ENCODE measurements at places on chromosomes 12 and 14.

- no peak for DNase-seq
Measured at GRCh38 chr14:48023881-48024280, 348.5 kb upstream of the MDGA2 start.

- DNase-seq: no peak
Measured at GRCh38 chr12:124727922-124728321, 135.7 kb downstream of the SCARB1 start.

GRCh38 chr12:57005980-57006808 is at the start of gene ZBTB39:
Gene ZBTB39 (minus strand): TSS chr12:57006546. CDS start chr12:57004917, 1,629 bp downstream.
- DNase-seq: peak; percentile 70

DNA sequence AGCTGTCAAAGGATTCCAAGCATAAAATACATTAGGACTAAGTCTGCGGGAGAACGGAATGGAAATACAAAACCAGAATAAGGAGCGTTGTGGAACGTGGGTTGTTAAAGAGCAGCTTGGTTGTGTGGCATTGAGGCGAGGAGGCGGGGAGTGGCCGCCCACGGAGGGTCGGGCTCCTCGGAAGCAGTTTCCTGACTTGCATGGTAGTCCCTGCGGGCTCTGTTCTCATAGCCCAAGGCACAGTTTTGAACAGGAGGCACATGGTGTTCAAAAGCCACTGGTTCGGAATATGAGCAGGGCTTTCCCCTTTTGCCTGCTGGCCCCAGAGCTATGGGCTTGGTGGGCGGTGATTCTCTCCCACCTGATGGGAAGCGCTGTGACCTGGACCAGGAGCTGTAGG is 12.2 kb downstream of the DDX51 start:
- DNase-seq: no peak

DNA sequence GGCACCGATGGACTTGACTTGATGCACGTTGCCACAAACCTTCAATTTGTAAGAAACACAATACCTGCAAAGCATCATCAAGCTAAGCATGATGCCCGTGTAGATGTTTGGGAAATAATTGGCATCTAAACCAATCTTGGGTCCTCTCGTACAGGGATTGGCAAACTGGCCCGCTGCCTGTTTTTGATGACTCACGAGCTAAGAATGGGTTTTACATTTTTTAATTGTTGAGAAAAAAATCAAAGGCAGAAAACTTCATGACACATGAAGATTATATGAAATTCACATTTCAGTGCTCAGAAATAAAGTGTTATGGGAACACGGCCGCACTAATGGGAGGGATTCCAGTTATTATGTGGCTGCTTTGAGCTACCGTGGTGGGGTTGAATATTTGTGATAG is 10.9 kb downstream of the MTA1 start:
- DNase-seq: no peak

DNA sequence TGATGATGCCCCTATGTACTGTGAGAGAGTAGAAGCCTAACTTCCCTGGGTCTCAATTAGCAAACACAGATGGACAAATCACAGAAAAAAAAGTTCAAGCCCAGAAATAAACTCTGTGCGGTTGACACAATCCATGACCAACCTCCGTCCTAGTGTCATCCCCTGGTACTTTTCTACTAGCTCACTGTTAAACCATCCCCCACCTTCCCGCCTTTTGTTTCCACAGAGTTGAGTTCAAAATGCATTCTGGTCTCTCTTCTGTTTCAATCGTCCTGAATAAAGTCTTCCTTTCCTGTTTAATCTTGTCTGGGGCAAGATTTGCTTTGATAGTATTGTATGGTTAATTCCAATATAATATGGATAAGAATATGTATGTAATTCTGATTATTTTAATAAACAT is 199.9 kb downstream of the SLC6A15 start:
- DNase-seq: no peak

DNA sequence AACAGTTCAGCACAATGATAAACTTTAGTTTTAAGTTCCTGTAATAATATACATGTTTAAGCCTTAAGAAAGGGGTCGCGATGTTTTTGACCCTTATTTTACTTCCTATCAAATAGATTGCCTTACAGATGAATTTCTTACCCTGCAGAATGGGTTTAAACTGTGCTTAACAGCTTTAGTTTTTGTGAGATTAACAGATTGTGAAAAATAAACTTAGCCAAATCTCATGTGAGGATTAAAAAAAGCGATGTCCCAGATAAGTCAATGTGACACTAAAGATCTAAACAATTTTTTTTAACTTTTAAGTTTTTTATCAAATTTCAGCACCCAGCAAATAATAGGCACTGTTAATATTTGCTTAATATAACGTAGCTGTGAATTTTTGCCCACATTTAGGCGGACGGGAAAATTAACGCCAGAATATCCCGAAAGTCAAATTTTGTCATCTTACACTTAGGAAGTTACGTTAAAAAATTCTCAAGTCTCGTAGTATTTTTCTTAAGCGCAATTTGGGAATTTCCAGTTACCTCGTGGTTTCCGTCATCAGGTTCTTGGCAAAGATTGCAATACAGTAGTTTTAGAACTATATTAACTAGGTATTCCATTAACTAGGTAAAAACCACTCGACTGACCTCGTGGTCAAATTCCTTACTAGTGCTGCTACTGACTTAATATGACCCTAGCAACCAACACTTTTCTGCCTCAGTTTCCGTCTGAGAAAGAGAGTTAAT is 1.2 kb downstream of the HNRNPC start:
- peak; percentile 31 for DNase-seq

DNA sequence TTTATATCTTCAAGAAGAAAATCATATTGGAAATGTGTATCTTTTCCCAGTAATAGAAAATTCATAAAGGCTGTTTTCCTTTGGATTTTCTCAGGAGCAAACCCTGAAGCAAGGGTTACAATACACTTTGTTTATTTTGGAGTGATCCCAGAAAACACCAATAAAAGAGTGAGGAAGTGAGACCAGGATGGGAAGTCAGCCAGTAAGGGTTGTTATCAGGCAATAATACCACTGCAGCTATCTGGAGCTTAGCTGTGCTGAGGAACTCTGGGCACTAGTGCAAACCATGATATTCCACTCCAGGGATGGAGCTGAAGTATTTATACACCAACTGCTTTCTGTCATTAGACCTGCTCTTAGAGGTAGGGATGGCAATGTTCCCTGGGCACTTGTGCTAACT is 1002.3 kb downstream of the FLRT2 start:
- no peak for DNase-seq

DNA sequence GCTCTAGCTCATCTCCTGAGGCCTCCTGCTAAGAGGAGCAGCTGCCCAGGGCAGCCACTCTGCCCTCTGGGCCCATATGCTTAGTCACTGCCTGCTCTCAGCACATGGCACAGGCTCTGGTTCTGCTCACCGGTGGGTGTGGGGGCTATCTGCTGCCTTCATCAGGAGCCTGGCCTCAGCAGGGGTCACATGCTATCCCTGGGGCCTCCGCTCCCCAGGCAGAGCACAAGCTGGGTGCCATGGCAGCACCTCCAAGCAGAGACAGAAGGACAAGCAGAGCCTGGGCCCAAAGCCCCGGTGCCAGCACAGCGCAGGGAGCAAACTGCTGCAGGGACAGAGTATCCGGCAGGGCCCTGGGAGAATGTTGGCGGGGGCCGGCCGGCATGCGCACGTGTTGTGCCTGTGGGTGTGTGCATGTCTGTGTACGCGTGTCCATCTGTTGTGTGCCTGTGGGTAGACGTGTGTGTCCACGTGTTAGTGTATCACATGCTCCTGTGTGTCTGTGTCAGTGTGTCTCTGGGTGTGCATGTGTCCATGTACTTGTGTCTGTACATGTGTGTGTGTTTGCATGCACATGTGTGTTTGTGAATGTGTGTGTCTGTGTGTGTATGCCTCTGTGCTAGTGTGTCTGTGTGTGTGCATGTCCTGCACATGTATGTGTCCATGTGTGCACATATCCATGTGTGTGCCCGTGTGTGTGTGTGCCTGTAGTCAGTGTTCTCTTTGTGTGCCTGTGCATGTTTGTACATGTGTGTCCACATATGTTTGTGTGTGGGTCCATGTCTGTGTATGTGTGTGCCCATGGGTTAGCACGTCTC is 326.9 kb downstream of the TMEM121 start:
- DNase-seq: peak; percentile 33

DNA sequence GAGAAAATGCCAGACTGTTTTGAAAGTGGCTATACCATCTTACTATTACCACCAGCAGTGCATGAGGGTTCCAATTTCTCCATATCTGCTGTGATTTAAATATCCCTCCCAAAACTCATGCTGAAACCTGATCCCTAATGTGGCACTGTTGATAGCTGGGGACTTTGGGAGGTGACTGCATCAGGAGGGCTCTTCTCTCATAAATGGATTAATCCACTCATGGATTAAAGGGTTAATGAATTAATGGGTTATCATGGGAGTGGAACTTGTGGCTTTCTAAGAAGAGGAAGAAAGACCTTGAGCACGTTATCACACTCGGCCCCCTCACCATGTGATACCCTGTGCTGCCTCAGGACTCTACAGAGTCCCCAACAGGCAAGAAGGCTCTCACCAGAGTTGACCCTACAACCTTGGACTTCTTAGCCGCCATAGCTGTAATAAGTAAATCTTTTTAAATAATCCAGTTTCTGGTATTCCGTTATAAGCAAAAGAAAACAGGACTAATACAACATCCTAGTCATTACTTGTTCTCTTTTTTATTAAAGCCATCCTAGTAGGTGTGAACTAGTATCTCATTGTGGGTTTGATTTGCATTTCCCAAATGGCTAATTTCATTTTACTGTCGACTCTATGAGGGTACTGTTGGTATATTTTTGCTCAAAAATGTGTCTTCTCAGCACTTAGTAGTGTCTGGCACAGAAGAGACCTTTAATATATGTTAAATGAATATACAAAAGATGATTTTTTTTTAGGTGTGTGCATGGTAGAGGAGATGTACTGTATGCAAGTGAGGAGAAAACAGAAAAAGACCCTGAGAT is 14.3 kb downstream of the PPP1R12A start:
- DNase-seq: no peak

GRCh38 chr12:132393245-132393795 is 63.9 kb upstream of the GALNT9 start:
- DNase-seq: no peak

DNA sequence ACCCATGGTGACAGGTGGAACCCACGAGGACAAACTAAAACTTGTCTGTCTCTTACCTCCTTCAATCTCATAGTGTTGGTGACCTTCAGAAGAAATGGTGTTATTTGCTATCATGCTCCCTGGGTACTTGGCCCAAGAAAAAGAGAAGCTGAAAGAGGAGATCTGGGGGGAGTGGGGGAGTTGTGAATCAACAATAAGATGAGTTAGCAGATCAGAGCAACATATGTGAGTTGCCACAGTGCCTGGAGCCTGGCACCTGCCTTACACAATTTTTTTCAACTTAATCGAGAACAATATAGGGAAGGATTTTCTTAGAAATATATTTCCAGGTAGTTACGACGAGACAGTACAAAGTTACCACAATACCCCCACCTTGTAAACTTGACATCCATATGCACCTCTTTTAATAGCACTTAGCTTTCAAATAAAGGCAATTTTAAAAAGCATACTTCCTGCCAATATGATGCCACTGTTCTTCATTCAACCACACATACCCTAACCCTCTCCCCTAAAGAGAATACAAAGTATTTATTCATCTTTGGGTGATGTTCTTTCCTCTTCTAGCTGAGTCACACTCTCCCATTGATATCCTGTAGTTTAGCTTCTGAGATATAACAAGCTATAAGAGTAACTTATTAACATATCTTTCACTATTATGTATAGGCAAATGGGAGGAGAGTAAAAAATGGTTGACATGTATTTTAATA is 424.1 kb upstream of the OR4E1 start:
- DNase-seq: no peak

- DNase-seq: no peak
Measured at GRCh38 chr14:68866991-68867533, 74.2 kb upstream of the ZFP36L1 start.

DNA sequence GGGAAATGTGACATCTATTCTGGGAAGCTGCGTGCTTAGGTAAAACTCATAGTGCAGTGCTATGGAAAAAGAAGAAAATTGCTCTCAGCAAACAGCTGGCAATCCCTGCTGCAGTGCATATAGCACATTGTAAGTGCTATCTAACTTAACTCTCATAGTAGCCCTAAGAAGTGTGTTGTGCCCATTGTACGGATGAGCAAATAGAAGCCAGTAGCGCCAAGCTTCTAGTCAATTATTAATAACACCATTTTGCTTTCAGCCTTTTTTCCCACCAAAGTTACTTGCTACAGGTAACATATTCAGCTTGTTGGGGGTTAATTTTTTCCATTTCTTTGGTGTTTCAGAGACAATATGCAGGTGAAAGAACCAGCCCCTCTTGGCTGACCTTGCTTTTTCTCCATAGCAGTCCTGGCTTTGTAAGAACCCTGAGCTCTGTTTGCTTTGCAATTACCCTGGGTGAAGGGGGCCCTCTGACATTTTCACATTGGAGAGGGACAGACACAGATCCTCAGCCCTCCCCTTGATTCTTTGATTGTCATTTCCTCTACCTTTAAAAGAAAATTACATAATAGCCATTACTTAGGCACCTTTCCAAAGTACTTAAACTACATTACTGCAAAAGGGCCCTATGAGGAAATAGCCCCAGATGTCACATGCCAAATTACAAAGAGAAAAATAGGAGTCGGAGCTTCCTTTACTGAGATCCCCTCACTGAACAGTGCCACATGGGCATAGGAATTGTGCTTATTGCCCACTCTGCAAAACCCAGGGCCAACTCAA is 576.2 kb upstream of the TBX3 start:
- no peak for DNase-seq

DNA sequence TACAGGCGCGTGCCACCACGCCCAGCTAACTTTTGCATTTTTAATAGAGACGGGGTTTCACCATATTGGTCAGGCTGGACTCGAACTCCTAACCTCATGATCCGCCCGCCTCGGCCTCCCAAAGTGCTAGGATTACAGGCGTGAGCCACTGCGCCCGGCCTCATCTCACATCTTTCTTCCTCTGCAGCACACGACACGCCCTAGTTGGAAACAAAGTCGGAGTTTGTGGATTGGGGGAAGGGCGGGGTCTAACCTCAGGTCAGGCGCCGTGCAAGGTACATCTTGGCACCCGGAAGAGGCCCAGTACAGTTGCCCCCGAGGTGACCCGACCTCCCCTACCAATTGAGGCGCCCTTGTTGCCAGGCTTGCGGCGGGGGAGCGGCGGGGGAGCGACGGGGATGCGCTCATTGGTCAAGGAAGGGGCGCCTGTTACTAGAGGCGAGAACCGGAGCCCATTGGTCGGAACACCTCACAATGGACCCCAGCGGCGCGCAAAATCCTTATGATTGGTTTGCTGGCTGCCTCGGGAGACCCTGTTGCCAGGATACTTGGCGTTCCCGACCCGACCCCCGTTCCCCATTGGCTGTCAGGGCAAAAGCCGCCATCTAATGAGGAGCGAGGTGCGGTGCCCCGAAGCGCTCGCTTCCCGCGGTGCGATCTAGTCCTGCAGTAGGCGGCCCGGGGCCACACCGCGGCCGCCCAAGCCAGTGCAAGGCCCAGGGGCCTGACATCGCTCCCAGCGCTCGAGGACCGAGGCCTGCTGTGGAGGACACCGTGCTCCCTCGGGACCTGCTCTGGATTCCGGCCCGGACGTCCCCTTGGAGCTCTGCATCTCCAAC is at the start of gene REC8:
Gene REC8, plus strand, starts transcription at position 659 of the 839 bp plus-strand sequence. CDS start 473 bp downstream, outside the sequence.
- DNase-seq: peak; percentile 93
